Stimulated activated CD8-positive, alpha-beta memory T cell treated with anti-CD3 and anti-CD28 coated beads, Interleukin-15, amount 100 ng/mL, for 24 hours (primary cell): ENCODE measurements at places on chromosomes 3 and 15.

- no peak for DNase-seq
These were observed 5.0 kb downstream of the AMOTL2 start for GRCh38 chr3:134369231-134369741.

DNA sequence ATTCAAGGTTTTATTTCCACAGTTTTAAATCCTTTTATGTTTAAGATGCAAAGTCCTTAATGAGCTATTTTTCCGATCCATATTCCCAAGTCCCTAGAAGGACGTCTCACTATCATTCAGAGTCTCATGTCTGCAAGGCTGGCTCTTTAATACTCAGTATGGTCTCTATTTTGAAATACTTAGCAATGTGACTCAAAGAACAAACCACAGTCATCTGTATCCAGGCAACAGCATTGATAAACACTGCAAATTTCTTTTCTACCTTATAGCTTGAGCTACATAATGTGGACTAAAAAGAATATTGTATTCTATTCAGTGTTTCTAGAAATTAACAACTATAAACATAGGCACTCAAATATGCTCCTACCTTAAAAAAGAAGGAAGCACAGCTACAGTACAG lies 588.3 kb upstream of the NAALADL2 start:
- no peak for DNase-seq

DNA sequence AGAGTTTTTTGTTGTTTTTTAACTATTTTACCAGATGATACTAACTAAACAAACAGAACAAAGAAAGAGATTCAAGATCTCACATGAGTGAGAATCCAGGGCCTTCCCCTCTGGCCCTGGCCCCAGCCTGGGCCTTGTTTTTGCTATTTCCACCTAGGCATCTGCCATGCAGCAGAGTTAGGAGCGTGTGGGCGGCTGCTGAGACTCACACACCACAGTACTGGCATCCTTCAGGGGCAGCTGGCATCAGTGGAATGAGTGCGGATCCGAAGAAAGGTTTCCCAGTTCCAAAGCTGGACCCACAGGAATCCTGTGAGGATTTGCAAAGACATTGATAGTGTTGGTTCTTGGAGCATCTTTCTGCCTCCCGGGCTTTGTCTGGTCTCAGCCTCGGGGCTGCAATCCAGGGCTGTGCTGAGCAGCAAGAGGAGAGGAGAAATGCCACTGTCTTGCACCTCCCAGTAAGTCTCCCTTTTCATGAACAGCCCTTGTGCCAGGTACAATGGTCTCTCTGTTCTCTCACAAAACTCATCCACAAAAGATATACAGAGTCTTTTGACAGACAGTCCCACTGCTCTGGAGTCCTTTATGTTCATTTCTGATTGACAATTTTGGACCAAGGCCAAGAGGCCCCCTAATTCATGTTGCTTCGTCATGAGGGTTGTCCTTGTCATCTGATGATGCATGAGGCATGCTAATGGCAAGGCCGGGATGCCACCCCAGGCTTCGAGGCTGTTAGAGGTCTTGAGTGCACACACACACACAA lies 46.6 kb downstream of the APH1B start:
- no peak for DNase-seq

- no peak for DNase-seq
These were observed 99.0 kb downstream of the ANO10 start for GRCh38 chr3:43522727-43523362.

- no peak for DNase-seq
These were observed 379.7 kb downstream of the SQOR start for GRCh38 chr15:46014532-46014931.

DNA sequence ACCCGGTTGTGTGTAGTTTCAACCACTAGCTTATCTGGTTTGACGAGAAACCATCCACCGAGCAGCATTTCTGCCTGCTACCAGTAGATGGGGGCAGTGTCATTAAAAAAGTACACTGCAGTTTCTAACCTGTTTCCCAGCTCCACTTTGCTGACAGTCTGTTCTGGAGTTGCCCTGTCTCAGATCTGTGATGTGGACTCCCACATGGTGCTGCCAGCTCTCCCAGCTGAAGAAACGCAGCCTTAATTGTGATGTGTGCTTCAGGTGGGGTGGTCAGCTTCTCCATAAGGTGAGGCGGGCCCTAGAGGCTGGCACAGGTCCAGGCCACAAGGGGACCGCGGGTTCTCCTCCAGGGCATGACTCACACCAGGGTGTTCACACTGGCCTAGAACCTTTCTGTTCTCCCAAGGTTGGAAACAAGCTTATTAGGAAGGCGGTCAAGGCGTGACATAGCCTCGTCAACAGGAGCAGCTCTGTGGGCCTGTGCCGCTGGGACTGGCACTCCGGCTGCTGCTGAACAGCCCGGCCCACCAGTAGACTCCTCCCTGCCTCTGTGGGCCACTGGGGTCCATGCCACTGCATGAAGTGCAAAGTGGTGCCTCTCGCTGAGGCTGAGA lies 2.9 kb upstream of the FAM43A start:
- DNase-seq, result peak; percentile 13
